ENCODE measurements at places on chromosomes 3 and 15.

GRCh38 chr3:149507491-149508324 is 33.2 kb downstream of the TM4SF4 start:
- no peak for DNase-seq

DNA sequence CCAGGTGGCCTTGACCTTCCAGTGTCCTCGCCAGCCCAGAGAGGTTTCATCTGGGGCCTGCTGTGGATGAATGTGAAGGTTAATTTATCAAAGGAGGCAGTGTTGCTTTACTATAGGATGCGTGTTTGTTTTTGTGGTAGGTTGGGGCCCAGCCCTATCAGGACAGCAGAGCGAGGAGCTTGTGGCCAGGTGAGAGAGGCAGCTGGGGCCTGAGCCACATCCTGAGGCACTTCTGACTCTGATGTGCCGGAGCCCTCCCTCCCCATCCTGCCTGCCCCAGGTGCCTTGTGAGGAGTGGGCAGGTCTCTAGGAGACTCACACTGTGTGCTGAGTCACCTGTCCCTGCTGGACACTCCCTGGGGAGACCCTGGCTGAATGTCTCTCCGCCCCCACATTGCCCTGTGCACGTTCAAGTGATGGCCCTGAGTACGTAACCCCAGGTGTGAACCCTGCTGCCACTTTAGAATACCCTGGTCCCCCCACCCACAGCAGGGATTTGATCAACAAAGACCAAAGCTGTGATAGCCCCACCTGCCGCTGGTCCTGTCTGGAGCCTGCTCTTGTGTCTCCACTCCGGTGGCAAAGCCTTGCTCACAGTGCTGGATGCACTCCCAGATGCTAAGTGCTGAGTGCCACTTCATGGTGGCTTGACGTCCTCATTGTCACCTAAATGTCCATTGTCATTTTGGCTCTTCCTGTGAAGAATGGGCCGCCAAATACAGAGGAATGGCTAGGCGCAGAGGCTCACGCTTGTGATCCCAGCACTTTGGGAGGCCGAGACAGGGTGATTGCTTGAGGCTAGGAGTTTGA is 16.0 kb downstream of the FBLN2 start:
- no peak for DNase-seq

- no peak for DNase-seq
Observed at GRCh38 chr3:107791027-107791426, 268.3 kb downstream of the BBX start.

GRCh38 chr3:108183181-108183580 is 39.0 kb downstream of the IFT57 start:
- DNase-seq = no peak

DNA sequence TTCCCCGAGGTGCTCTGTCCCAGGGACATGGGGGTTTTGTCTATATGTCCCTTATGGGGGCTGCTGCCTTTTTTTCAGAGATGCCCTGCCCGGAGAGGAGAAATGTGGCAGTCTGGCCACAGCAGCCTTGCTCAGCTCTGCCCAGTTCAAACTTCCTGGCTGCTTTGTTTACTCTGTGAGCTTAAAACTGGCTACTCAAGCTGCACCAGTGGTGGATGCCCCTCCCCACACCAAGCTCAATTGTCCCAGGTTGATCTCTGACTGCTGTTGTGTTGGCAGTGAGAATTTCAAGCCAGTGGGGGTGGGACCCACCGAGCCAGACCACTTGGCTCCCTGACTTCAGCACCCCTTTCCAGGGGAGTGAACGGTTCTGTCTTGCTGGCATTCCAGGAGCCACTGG is 188.9 kb downstream of the STXBP5L start:
- no peak for DNase-seq

GRCh38 chr3:12911881-12912415 is 70.6 kb upstream of the RPL32 start:
- no peak for DNase-seq

- DNase-seq = no peak
Observed at GRCh38 chr3:10226293-10226692, 22.0 kb upstream of the TATDN2 start.

DNA sequence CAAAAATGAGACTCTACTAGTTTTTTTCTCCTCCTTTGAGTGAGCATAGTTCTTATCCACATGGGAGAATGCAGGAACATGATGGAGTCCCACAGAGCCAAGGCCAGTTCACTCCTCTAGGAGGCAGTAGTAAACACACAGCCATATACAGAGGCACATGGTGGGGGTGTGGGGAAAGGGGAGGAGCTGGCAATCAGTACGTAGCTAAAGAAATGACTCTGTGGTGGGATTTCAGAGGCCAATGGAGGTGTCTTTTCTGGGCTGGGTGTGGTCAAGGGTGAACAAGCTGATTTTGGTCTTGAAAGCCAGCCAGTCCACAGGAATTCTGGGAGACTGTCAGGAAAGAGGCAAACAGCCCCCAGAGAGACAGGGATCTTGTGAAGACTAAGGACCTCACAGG is 6.6 kb upstream of the RAB11A start:
- no peak for DNase-seq

GRCh38 chr3:27454914-27455313 is 29.3 kb downstream of the SLC4A7 start:
- DNase-seq = no peak

GRCh38 chr3:170508839-170509238 is 77.0 kb downstream of the SLC7A14 start:
- DNase-seq = no peak

DNA sequence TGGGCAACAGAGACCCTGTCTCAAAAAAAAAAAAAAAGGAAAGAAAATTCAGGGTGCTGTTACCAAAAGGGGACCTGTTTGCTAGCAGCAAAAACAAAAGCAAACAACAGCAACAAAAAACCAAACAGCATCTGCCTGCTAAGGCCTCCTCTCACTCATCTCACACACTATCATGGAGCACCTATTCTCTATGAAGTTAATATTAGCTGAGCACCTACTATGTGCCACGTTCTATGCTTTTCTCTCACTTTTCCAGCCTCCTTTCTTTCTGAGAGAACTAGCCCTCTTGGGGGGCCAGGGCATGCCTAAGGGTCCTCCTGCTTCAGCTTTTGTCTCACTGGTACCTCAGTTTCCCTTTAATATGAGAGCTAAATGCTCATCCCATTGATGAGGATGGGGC is 468 bp upstream of the GPR62 start:
- no peak for DNase-seq

DNA sequence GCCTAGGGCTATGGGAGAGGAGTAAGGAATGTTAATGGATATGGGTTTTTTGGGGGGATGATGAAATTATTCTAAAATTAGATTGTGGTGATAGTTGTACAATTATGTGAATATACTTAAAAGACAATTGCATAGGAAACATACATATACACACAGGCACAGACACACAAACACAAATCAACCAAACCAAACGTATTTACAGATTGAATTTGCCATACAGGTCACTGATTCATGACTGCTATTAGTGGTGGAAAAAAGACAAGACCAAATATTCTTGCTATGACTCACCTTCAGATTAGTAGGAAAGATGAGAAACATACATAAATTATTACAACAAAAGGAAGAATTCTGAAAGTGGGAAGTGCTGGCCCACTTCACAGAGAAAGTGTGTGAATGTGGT is 85.3 kb downstream of the C3orf38 start:
- DNase-seq = no peak

GRCh38 chr15:43977072-43977884 is 150.5 kb downstream of the WDR76 start:
- DNase-seq = no peak

DNA sequence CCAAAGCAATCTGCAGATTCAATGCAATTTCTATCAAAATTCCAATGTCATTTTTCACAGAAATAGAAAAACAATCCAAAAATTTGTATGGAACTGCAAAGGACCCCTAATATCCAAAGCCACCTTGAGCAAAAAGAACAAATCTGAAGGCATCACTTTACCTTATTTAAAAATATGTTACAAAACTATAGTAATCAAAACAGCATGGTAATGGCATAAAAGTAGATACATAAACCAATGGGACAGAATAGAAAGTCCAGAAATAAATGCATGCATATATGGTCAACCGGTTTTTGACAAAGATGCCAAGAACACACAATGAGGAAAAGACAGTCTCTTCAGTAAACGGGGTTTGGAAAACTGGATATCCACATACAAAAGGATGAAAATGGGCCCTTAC is 39.4 kb upstream of the PPARG start:
- DNase-seq = no peak

DNA sequence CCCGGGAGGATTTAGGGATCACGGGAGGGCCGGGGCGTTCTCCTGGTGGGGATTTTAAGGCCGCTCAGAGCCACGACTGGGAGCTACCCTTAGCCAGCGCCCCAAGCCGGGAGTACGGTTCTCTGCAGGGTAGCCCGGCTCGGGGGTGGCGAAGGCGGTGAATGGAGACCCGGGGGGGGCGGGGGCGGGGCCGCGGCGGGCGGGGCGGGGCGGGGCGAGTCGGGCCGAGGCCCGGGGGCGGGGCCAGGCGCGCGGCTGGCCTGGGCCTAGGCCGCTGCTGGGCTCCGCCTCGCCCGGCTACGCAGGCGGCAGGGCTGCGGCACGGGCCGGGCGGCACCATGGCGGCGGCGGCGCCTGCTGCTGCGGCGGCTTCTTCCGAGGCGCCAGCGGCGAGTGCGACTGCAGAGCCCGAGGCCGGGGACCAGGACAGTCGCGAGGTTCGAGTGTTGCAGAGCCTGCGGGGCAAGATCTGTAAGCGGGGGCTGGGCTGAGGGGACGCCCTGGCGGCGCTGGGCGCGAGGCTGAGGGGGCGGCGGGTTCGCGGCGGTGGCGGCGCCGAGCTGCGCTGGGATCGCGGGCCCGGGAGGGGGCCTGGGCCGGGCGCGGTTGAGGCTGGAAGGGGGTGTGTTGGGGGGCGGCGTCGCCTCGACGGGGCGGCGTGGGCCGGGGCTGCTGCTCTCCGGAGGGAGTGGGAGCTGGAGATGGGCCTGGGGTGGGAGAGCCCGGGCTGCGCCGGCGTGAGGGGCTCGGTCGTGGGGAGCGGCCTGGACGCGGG is at the start of gene RASA2:
Gene RASA2, plus strand, starts transcription at position 282 of the 775 bp plus-strand sequence. Its CDS starts 57 bp downstream, at position 339.
- DNase-seq = peak; percentile 58

All from activated gamma-delta T cell (primary cell).